Effector CD8-positive, alpha-beta T cell (primary cell): ENCODE measurements at places on chromosomes 12 and 14.
A peak's percentile ranks its signal among the peaks of the same experiment; 100 is the strongest.

GRCh38 chr14:23345987-23346692 is 6.5 kb downstream of the SLC22A17 start:
- DNase-seq, result no peak

DNA sequence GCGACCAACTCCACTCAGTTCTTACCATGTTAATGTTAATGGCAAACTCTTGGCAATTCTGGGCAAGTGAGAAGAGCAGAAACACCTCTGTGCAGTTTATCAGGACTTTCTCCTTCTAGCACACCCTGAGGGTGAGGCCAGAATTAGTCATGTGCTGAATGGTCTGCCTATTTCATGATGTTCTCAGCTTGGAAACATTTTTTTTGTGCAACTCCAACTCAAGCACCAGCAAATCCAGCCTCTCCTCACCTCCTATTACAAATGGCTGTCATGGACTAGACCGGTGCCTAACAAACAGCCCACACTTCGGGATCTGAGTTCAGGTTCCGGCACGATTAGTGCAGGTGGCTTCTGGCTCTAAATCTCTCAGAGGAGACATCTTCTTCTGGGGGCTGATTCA is 246.0 kb downstream of the ZFP36L1 start:
- no peak for DNase-seq

DNA sequence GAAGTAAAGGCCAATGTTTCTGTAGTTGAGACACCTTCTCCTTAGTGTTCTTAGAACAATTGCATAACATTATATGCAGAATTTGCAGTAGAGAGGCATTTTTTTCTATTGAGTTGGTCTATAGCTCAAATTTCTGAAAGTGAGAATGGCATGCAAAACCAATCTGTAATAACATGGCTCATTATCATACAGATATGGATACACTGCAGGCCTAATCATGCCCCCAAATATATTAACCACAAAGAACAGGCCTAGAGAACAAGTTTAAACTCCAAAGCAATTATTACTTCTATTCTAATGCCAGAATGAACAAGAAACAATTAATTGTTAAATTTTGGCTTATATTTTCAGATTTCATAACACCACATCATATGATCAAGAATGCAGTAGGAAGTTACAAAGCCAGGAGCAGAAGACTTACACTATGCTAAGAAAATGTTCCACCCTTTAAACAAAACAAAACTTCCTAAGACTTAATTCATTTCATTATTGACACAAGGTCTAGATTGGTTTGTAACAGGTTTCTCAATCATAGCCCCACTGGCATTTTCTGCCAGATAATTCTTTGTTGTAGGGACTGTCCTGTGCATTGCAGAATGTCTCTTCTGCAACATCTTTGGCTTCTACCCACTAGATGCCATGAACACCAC is 26.9 kb downstream of the TMTC1 start:
- no peak for DNase-seq

- no peak for DNase-seq
Measured at GRCh38 chr12:52918351-52918750, 13.5 kb upstream of the KRT8 start.

GRCh38 chr12:106651552-106651951 is 68.7 kb downstream of the RFX4 start:
- DNase-seq, result no peak

GRCh38 chr12:10128687-10129086 is 1.3 kb downstream of the CLEC7A start:
- no peak for DNase-seq

DNA sequence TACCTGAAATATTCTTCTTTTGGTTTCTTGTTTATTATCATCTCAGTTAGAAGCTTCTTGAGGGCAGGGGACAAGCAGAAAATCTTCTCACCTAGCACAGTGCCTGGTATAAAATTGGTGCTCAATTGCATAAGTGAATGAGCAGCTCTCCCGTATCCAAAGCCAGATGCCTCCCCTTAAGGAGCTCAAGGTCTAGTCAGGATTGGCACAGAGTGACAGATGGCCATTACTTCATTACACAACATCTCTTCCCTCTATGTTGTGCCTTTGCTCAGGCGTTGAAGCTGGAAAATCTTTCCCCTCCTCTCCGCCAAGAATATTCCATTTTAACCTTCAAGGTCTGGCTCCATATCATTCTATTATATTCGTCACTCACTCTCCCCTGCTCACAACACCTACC is 3.6 kb downstream of the SLC4A8 start:
- DNase-seq, result no peak

- DNase-seq, result no peak
Measured at GRCh38 chr12:4331842-4332241, 10.8 kb downstream of the TIGAR start.

GRCh38 chr12:48690990-48691389 is 9.0 kb upstream of the KANSL2 start:
- DNase-seq, result no peak

GRCh38 chr14:50072395-50072794 is 44.0 kb downstream of the VCPKMT start:
- no peak for DNase-seq

DNA sequence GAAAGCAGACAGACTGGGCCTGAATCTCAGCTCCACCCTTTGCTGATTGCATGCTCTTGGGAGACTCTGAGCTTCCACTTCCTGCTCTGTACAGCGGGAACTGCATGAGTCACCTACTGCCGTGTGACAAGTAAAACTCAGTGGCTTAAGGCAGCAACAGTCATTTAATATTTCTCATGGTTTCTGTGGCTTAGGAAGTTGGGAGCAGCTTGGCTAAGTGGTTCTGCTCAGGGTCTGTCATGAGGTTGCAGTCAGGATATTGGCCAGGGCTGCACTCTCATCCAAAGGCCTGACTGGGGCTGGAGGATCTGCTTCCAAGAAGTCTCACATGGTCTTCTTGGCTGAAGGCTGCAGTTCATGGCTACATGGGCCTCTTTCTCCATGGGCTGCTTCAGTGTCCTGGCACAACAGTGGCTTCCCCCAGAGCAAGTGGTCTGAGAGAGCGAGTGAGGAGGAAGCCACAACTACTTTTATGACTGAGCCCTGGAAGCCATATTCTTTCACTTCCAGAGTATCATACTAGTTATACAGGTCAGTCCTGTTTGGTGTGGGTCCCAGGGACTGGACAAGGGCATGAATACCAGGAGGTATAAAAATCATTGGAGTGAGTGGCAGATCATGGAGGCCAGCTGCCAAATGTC is 49.7 kb downstream of the FAM222A start:
- no peak for DNase-seq

DNA sequence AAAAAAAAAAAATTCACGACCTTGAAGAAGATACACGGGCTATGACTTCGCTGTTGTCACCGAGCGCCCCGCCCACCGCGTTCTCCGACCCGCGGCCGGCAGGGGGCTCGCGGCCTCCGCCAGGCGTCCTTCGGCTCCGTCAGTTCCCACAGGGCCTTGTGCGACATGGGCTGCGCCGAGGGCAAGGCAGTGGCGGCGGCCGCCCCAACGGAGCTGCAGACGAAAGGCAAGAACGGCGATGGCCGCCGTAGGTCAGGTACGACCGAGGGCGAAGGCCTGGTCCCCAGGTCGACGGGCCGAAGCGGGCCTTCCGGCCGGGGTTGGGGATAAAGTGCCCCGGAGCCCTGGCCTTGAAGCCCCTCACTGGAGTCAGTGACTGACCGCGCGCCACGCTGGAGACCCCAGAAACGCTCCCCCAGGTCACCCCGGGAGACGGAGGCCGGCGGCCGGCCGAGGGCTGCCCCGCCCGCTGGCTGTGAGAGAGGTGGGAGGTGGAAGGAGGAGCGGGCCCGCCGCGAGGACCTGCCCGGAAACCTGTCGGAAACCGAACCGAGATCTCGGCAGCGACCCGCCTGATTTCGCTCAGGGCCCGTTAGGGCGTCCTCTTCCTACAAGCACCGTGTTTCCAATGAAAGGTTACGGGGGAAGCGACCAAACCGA is at the start of gene TXNRD1:
Gene TXNRD1 (plus strand): TSS at position 142 of the 660 bp plus-strand sequence. CDS start 24 bp downstream, at position 166.
- peak; percentile 63 for DNase-seq

DNA sequence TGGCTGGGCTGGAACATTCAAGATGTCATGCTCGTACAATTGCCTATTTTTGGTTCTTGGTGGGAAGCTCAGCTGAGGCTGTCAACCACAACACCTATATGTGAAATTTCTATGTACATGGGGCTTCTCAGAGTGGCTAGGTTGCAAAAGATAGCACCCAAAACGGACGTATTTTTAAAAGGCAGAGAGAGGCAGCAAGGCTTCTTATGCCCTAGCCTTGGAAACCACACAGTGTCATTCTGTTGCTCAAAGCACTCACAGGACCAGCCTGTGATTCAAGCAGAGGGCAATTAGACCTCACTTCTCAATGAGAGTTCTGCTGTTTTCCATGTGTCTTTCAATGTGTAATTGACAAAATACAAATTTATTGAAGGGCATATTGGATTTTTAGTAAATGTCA is 134.0 kb downstream of the GXYLT1 start:
- no peak for DNase-seq

- DNase-seq, result no peak
Measured at GRCh38 chr12:53358836-53359419, 21.0 kb upstream of the SP1 start.

- DNase-seq, result no peak
Measured at GRCh38 chr12:100833282-100833681, 38.7 kb downstream of the ANO4 start.

GRCh38 chr12:5557906-5558305 is 126.0 kb downstream of the NTF3 start:
- no peak for DNase-seq

DNA sequence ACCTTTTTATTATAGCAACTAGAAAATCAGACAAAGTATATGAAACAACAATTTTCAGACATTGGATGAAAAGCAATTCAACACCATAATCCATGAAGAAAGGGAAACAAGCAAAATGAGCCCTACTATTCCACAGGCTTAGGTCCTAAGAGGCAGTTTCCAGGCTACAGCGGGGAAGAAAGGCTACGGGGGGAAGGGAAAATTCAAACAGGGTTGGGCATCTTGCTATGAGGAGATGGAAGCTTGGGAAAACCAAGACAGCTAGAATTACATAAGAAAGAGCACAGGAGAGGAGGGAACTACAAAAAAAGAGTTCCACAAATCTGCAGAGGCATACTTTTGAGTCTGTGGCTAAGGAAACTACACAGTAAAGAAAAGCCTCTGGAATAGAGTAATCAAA is 356.0 kb upstream of the CLEC14A start:
- no peak for DNase-seq

GRCh38 chr12:66066137-66066928 is 64.2 kb downstream of the LLPH start:
- no peak for DNase-seq

- DNase-seq, result no peak
Measured at GRCh38 chr12:54037360-54038283, 4.8 kb downstream of the HOXC5 start.

DNA sequence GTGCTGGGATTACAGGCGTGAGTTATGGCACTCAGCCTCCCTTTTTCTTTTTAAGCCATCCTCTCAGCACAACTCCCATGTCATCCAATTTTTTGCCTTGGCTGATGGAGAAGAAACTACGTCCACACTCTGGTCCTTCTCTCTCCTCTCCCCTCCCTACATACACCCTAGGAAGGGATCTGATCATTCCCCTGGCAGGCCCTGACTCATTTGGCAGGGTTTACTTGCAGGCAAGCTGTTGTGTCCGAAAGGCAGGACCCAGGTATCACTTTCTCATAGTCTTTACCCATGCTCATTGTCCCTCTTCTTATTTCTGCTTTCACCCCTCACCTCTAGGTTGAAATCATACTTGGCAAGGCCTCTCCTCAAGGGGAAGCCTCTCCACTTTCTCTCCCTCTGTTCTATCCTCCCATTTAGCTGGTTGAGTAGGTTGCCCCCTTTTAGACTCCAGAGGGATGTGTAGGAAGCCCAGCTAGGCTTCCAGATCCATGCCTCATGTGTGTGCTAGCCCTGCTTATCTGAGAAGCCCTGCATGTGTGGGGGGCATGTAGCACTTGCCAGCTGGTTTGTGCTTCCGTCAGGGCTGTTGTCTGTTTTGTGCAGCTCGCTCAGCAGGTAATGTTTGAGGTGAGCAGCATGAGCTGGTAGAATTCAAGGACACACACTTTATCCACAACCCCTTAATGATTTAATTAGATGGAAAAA is 14.8 kb downstream of the GPR19 start:
- no peak for DNase-seq

DNA sequence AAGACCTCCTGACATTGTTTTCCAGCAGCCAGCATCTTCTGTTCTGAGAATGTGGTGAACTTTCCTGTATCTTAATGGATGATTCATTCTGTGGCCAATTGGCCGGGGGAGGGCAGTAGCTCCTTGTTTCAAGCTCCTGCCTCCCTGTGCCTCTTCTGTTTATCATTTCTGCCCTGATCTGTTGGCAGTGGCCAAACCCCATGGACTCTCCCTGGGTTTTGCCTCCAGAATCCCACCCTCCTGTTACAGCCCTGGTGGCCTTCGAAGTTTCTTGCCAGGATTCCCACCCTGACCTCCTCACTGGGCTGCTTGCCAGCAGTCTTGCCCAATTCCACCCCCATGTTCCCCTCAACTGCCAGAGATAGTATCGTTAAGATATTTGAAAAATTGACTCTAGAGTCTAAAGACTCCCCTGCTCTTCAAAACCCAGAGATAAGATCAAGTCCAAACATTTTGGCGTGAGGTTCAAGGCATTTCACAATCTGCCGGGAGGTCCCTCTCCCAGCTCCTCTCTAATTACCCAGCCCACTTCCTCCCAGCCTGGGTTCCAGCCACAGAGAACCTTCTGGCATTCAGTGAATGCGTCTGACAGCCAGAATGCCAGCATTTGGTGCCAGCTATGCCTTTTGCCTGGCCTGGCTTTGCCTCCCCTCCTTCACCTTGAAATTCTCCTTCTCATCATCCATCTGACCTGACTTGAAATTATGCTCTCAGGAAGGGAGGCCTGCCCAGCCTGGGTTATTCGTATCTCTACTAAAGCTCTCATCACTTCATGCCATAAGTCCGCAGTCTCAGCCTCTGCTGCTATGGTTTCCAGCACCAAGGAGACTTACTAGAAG is 37.7 kb upstream of the TXNRD1 start:
- DNase-seq, result no peak

GRCh38 chr12:19410211-19410610 is 29.1 kb upstream of the AEBP2 start:
- no peak for DNase-seq

DNA sequence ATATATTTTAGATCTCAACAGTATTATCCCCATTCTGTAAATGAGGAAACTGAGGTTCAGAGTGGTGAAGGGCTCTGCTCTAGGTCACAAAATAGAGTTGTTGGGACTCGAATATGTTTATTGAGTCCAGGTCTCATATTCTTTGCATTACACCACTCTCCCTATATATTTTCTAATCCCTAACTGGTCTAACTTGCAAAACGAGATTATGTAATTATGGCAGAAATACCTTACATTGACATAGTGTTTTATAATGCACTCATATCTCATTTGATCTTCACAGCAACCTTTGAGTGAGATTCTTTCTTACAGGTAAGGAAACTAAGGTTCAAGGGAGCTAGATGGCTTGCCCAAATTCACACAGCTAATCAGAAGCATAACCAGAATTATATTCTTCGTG is 106.9 kb upstream of the LRIG3 start:
- DNase-seq, result no peak

DNA sequence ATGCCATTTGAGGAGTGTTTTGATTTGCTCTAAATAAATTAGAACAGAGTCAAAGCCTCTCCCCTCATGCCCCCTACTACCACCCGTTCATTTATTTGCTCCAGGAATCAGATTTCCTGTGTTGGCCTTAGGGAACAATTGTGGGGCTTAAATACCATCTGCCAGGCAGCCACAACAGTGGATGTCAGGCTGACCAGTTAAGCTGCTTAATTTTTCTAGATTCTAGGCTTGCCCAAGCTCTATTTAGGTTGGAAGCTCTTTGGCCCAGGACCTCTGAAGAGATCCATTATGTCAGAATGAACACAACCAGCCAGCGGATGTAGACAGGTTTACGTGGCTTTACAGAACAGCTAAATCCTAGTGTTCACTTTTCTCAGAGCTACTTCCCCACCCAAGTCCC is 1.0 kb upstream of the TIMELESS start:
- DNase-seq, result no peak

GRCh38 chr12:15757553-15758255 is 31.5 kb downstream of the EPS8 start:
- DNase-seq, result no peak
